ENCODE measurements at places on chromosomes 5 and 9.

DNA sequence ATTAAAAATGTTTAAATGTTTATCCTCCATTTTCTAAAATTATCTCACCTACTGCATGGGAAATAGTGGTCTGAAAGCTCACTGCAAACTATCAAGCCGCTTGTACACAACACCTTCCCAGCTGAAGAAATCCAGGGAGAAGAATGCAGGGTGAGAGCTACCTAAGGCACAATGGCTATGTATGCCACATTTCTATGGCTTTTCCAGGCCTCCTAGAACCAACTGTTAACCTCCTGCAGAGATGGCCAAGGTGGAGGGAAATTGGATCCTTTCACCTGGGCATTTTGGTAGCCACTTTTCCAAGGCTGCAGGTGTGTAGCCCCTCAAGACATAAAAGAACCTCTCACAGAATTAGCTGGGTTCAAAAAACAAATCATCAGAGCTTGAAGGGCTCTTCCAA lies 286.4 kb downstream of the EBF1 start:
- DNase-seq, result no peak

DNA sequence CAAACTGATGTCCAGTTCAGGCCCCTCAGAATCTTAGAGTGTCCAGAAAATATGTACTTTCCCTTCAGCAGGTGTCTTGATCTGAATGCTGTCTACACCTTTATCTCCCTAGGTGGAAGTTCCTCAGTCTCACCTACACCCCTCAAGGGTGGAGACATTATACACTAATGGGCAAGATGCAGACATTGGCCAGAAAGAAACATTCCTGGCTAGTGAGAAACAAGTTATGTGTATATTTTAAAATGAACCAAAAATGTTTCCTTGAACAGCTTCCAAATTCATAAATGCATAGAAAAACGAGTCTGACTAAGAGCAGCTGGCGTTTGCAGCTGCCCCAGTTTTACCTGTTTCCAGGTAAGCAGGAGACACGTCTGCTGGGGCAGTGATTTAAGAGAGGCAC lies 140.5 kb upstream of the IRX4 start:
- no peak for DNase-seq

- DNase-seq, result no peak
Observed at GRCh38 chr9:105204416-105204815, 40.0 kb upstream of the SLC44A1 start.

DNA sequence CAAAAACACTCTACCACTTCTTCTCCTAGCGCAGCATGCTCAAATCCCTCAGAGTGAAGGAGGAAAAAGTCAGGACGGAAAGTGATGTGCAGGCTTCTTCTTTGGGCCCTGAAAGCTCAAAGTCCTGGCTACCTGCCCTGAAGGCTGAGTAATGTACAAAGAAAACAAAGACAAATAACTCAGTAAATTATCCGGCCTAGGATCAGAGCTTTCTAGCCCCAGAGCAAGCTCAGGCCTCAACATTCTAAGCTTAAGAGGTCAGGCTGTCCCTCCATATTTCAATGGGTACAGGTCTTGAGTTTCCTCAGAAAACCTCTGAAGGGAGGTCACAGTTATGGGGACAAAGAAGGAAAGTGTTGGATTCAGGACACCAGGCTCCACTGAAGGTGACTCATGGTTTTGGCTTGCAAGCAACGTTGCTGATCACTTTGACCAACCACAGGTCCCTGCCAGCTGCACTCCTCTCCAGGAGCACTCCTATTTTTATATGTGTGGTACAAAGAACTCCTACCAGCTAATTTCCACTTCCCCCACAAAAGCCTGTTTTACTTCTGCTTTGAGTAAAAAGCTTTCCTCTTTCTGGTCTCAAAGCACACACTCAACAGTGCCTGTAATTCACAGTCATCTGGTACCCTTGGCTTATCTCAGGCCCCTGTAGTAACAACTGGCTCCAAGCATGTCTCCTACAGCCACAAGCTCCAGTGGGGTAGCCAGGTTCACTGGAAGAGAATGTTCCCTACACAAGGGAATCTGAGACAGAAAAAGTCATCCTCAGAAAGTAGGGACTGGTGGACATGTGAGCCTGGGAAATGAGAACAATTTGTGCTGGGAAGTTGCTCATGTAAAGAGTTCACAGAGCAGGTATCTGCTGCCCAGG lies 115.7 kb downstream of the UGCG start:
- no peak for DNase-seq

- no peak for DNase-seq
Observed at GRCh38 chr5:129120158-129120581, 25.6 kb downstream of the ISOC1 start.

- no peak for DNase-seq
Observed at GRCh38 chr9:119310741-119311140, 58.5 kb downstream of the BRINP1 start.

- no peak for DNase-seq
Observed at GRCh38 chr9:121073038-121073437, 1.7 kb upstream of the CNTRL start.

- DNase-seq, result no peak
Observed at GRCh38 chr5:33675958-33676464, 215.8 kb downstream of the ADAMTS12 start.

DNA sequence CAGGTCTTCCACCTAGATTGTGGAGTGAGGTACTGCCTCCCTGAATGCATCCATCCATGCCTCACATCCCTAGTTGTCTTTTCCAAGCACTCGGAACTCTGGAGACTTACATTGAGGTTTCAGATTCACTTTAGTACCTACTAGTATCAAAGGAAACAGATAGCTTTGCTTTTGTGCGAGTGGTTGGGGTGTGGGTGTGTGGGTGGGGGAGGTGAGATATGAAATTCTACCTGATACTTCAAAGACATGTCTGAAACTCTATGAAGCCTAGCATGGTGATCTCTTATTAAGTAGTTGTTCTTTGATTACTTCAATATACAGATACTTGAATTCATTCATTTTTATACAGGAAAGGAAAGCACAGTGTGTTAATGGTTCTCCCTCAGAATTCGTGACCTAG lies 64.4 kb downstream of the MCCC2 start:
- DNase-seq, result no peak

DNA sequence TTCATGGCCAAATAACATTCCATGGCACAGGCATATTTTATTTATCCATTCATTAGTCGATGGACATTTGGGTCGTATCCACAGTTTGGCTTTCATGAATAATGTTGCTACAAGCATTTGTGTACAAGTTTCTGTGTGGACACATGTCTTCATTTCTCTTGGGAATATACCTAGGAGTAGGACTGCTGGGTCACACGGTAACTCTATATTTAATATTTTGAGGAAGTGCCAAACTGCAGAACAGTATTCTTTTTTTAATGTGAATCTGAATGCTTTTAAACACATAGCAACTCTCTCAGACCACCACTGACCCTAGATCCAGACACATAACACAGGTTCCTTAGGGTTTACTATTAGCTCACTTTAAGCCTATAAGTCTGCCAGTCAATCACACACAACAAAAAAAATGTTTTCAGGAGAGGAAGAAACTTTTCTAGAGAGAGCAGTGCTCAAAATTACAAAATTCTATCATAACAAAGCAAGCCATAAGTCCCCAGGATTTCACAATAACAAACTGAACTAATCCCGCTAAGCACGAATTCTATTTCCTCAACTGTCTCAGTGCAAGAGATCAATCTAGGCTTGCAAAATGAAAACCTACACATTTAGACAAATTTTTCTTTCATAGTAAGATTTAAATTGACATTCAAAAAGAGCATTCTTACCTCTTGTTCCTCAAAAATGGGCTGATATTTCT lies 41.8 kb upstream of the GABBR2 start:
- no peak for DNase-seq

DNA sequence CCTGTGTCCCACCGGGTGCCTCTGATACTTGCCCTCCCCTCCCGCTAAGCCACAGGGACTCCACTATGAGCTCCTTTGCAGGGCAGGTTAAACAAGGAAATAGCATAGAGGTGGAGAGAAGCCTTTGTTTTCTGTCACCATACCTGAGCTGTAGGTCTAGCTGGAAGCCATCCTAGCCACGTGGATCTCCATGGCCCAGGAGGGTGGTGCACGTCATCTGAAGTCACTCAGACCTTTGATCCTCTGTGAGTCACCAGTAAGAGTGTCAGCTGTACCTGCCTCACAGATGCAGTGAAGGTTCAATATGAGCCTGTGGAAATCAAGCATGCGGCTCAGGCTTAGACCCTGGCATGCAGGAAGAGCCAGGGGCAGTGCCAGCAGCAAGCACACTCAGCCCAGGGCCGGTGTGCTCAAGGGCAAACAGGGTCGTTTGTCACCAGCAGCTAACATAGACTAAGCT lies 55.1 kb downstream of the ASS1 start:
- no peak for DNase-seq

DNA sequence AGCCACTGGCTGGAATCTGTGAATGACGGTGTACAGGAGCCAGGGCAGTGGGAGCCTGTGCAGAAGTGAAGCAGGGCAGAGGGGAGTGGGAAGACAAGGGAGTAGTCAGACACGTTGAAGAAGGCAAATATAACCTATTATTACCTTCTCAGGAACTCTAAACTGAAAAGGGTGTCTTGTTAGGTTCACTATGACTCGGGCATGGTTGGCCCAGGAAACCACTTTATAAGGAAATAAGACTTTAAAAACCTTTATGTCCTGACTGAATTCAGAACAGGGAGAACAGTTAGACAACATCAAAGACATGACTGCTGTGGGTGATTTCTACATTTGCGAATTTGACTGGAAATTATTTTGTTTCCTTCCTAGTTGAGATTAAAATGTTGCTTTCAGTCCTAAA lies 107.5 kb downstream of the ACER2 start:
- DNase-seq, result no peak

DNA sequence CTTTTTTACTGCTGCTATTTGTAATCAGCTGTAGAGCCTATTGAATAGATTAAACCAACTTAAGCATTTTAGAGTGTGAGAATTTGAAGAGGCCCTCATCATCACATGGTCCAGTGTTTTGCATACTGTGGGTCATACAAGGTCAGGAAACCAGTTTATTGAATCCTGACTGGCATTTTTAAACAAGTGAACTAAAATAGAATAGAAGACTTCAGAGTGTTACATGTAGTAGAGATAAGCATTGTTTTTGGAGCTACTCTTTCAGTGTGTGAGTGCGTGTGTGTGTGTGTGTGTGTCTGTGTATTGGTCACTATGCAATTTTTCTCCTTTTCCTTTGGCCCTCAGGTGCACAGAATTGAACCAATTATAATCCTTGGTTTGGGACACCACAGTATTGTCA lies 114.4 kb downstream of the SLC28A3 start:
- DNase-seq, result no peak

GRCh38 chr5:44945743-44946142 lies 137.0 kb downstream of the MRPS30 start:
- no peak for DNase-seq

DNA sequence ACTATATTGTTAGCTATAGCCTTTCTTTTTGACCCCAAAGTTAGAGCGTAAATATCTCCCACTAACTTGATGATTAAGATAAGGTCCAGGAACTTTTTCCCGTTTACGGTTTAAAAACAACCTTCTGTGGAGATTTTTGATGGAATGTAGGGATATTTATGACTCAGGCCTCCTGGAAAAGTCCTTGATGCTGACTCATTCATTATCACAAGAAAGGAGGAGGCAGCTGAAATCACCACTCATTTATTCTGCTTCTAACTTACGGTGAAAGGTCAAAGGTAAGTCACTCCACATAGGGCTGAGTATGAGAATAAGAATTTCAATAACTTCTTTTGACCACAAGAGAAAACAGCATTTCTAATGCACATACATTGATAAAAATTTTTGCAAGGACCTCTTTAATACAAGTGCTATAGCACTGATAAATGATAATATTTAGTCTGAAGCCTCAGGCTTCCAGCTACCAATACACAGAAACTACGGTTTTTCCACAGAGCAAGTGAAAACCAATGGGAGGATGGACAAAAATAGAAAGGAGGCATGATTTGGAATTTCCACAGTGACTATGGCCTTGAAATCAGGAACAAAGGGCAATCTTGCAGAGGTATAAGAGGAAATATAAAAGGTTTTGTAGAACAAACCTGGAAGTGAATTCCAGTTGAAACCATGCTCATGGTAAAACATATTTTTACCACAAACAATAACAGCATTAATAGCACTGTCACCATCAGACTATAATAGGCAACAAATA lies 146.5 kb downstream of the PPP2R2B start:
- DNase-seq, result no peak

DNA sequence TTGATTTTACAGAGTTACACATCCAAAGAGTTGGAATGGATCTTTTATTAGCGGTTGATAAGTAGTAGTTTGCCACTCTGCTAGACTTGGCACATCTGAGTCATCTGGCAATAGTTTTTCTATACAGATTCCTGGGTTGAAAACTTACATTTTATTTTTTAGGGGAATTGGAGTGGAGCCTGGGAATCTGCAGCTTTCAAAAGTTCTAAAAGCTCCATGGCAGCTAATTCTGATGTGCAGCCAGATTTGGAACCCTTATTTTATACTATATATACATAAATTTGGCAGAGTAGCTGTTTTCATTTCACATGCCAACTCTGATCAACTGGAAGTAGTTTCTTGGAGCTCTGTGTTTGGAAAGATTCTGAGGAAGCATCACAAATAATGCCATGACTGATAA lies 715.5 kb downstream of the TLR4 start:
- DNase-seq, result no peak

GRCh38 chr5:88551724-88552345 lies 283.2 kb upstream of the TMEM161B start:
- DNase-seq, result no peak

GRCh38 chr9:133189826-133190225 lies 19.2 kb downstream of the OBP2B start:
- DNase-seq, result no peak

DNA sequence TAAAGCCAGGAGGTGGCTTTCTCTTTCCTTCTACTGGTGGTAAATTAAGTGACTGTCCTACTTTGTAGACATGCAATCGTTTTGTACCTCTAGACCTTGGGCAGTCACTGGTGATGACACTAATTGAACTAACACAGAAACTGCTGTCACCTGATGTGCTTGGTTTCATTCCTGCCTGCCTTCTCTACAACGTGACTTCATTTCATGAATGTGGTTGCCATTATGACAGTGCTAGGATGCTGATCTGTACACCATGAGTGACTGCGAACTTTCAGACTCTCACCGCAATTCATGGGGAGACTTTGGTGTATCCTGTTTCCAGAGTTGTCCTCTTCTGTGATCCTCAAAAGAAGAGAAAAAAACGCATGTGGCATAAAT lies 47.5 kb downstream of the UBE2QL1 start:
- DNase-seq, result no peak

- no peak for DNase-seq
Observed at GRCh38 chr5:147404706-147405105, 105.2 kb downstream of the DPYSL3 start.

DNA sequence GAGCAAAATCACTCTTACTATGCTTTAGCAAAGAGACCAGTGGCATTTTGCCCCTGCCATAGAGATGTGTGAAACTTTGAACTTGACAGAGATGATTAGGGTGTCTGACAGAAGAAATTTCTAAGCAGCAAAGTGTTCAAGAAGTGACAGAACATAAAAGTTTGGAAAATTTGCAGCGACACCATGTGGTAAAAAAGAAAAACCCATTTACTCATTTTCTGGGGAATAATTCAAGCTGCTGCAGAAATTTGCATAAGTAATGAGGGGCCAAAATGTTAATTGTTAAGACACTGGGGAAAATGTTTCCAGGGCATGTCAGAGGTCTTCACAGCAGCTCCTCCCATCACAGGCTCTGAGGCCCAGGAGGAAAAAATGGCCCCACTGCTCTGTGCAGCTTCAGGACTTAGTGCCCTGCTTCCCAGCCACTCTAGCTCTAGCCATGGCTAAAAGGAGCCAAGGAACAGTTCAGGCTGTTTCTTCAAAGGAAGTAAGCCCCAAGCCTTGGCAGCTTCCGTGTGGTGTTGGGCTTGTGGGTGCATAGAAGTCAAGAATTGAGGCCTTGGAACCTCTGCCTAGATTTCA lies 6.1 kb upstream of the AP3B1 start:
- DNase-seq, result no peak

All from stimulated activated naive CD4-positive, alpha-beta T cell (primary cell).